ENCODE measurements at places on chromosomes 2 and 18.

- DNase-seq: no peak
Observed at GRCh38 chr2:181646415-181646987, 10.4 kb downstream of the CERKL start.

DNA sequence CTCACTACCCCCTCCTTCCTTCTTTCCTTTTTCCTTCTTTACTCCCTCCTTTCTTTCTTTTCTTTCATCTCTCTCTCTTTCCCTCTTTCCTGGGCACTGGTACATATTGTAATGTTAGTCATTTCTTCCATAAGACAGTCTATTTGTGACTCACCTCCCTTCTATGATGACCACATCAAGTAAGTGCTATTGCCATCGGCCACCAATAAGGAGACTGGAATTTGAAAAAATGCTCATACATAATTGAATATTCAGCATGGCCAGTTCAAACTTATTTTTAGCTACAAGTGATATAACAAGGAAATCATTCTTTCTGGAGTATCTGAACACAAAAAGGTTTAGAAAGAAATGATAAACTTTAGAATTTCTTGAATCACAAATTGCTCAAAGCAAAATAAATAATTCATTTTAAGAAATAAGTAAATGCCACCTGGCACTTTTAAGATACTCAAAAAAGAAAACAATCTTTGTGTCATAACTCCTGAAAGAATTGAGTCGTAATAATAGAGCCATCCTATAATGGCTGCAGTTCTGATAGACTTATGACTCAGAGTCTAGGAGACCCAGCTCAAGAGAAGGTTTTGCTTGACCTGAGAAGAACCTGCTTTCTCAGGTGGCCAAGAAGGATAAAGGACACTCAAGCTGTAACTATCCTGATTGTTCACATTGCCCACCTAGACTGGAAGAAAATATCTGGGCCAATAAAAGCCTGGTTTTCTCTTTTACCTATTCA lies 51.6 kb upstream of the CCBE1 start:
- peak; percentile 69 for DNase-seq

GRCh38 chr2:121803503-121803902 lies 48.1 kb downstream of the TSN start:
- DNase-seq: no peak

- no peak for DNase-seq
Observed at GRCh38 chr2:26849056-26849999, 1.4 kb downstream of the DPYSL5 start.

DNA sequence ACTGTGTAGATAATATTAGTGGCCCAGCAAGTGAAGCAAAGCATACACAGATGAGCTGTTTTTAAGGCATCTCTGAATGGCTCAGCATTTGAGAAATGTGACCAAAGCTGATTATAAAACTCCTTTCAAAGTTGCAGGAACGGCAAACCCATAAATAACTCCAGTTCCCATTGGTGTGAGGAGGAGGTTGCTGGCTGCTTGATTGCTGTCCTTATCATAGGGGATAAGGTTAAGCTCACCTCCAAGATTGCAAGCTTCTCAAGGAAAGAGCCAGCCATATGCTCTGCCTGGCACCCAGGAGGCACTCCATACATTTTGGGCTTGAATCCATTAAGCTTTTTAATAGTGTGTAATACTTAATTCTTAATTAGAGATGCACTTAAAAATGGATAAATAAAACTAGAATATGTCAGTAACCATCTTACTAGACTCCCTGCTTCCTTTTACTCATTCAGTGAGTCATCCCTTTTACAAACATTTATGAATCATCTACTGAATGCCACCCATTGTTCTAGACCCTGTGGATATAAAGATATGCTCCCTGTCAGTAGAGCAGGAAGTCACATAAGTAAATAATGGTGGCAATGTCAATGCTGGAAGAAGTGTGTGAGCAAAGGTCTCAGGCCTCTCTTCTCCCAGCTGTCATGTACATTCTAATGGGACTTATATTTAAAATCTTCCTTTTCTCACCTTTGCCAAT lies 99.3 kb downstream of the SPATS2L start:
- peak; percentile 66 for DNase-seq

- DNase-seq: peak; percentile 51
Observed at GRCh38 chr2:121501031-121501430, 29.6 kb upstream of the RNU4ATAC start.

- DNase-seq: no peak
Observed at GRCh38 chr2:151525821-151526373, 116.2 kb downstream of the RIF1 start.

GRCh38 chr18:23115683-23116096 lies 19.6 kb upstream of the CABLES1 start:
- peak; percentile 74 for DNase-seq

DNA sequence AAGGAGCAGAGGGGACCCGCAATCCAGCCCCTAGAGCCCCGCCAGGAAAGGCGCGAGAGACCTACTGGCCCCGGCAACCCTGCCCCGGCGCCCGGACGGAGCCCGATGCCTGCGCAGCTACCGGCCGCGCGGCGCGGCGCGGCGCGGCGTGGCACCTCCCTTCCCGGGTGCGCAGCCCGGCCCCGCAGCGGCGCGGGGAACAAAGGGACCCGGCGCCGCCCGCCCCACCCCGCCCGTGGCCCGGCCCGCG lies 307 bp downstream of the CDH2 start:
- no peak for DNase-seq

DNA sequence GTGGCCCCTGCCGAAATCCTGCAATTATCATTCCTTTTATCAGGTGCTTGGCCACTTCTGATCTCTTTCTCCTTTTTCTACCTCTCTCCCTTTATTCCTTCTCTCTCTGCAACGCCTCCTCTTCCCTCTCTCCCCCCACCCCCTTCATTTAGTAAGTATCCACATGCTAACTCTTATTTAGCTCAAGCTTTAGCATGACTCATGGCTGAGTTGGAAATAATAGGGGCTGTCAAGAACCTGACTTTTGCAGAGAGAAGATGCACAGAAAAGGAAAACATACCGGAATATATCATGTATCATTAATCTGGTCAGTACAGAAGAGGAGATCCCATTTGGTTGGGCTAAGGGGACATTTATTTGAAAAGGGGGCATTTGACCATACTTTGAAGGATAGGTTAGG lies 33.1 kb downstream of the FAM171B start:
- no peak for DNase-seq

DNA sequence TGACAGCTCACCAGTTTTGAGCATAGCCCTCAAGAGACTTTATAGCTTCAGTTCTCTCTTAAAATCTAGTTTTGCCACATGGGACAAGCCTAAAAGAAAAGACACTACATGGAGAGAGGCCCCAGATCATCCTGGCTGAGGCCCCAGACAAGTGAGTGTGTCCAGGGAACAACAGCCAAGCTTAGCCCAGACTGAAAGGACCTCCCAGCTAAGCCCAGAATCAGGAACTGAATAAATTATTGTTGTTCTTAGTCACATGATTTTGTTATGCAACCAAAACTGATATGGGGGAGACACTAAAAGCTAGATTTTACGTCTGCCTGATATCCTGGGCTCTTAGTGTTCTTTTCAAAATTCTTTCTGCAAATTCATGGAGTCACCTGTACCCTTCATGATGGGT lies 29.3 kb upstream of the LBH start:
- DNase-seq: peak; percentile 66

- peak; percentile 78 for DNase-seq
Observed at GRCh38 chr2:177906041-177906718, 166.4 kb downstream of the PDE11A start.

- DNase-seq: no peak
Observed at GRCh38 chr2:26740890-26741302, 23.2 kb upstream of the SLC35F6 start.

GRCh38 chr2:241505086-241505780 lies 3.2 kb downstream of the STK25 start:
- no peak for DNase-seq

- no peak for DNase-seq
Observed at GRCh38 chr2:230441227-230441897, 25.4 kb downstream of the SP100 start.

Measured in AG20443 (cell line).